ENCODE measurements at places on chromosomes 6 and 20.

DNA sequence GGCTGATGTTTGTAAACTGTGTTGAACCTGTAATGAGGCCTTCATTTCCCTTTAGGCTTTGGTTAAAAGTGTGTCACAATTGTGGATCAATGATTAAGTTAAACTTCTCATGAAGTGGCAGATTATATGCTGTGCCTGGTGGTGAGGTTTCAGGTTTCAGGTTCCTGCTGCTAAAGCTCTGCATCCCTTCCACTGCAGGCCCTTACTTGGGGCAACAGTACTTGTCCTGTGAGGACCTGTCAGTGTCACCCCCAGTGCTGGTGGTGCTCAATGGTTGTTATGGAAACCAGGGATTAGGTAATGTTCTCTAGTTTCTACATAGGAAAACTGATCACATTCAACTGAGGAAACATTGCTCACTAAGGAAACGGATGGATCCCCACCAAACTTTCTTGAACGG lies 18.5 kb downstream of the RPP21 start:
- no peak for DNase-seq

DNA sequence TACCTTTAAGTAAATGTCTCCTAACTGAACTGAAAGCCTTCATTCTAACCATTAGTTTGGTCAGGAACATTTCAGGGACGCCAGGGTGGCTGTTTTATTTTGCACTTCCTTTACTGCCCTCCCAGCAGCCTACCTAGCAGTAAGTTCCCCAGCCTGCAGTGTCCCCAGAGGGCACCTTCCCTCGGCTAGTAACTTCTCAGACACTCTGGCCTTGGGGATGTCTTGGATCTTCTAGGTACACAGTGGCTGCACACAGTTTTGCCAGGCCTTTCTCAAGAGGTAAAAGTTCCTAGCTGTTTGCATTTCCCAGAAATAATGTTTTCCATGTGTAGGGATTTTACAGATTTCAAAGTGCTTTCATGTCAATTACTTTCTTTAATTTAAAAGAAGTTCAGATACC lies 378 bp upstream of the LAMA2 start:
- no peak for DNase-seq

- no peak for DNase-seq
Measured at GRCh38 chr20:14576196-14576877, 238.9 kb upstream of the FLRT3 start.

DNA sequence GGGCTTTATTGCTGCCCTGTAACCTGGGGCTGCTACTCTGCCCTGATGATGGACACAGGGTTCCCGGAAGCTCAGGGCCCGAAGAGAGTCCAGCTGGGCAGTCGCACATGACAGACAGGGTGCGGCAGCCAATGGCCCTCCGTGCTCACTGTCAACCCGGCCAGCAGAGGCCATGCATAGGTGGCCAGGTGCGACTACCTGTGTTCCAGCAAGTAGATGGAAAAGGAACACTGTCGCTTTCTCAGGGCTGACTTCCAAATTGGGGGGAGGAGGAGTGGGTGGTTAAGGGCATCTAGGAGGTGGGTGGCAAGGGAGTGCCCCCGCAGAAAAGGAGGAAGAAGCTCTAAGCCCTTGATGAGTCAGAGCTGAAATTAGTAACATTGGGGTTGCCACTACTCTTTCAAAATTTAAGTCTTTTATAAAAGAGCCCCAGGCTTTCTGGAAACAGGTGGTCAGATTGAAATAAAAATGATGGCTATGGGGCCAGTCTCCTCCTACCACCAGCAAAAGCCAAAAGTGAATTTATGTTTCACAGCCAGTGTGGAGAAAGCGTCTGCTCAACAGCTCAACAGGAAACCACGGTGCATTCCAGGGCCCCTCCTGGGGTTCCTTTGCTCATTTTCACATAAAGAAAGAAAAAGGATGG lies 2.3 kb upstream of the RAMACL start:
- no peak for DNase-seq

DNA sequence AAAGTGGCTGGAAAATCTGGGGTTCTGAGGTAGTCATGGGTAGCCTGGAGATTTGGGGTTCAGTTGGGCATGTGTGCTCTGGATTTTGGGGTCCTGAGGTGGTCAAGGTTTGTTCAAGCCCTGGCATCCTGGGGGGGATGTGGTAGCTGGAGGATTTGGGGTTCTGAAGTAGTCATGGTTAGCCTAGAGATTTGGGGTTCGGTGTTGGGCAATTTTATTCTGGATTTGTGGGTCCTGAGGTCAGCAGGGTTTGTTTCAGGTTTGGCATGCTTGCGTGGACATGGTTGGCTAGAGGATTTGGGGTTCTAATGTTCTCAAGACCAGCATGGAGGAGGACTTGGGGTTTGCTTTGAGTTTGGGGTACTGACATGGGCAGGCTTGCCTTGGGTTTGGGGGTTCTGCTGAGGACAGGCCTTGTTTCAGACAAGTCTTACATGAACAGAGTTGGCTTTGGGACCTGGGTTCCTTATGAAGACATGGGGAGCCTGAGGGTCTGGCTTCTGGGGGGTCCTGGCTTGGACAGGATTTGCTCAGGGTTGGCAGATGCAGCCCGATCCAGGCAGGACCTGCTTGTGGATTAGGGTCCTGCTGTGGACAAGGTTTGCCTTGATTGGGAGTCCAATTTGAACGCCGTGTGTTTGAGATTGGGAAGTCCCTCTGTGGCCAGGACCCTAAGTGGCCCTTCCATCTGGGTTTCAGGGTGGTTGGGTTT lies 906 bp downstream of the ANKRD60 start:
- no peak for DNase-seq

- no peak for DNase-seq
Measured at GRCh38 chr6:145480024-145480423, 255.3 kb downstream of the EPM2A start.

- no peak for DNase-seq
Measured at GRCh38 chr6:22227824-22228610, 68.8 kb downstream of the PRL start.

- DNase-seq = no peak
Measured at GRCh38 chr6:157951828-157952227, 29.8 kb upstream of the SYNJ2 start.

GRCh38 chr6:152695372-152696045 lies 2.2 kb upstream of the MYCT1 start:
- DNase-seq = no peak

GRCh38 chr6:47679322-47679906 lies 19.0 kb upstream of the ADGRF4 start:
- DNase-seq = no peak

GRCh38 chr6:50778696-50779095 lies 40.0 kb upstream of the TFAP2B start:
- no peak for DNase-seq

GRCh38 chr6:157763129-157763903 lies 59.7 kb upstream of the SNX9 start:
- DNase-seq = peak; percentile 100

Data from keratinocyte (primary cell).